ENCODE measurements at places on chromosomes 4 and X.

DNA sequence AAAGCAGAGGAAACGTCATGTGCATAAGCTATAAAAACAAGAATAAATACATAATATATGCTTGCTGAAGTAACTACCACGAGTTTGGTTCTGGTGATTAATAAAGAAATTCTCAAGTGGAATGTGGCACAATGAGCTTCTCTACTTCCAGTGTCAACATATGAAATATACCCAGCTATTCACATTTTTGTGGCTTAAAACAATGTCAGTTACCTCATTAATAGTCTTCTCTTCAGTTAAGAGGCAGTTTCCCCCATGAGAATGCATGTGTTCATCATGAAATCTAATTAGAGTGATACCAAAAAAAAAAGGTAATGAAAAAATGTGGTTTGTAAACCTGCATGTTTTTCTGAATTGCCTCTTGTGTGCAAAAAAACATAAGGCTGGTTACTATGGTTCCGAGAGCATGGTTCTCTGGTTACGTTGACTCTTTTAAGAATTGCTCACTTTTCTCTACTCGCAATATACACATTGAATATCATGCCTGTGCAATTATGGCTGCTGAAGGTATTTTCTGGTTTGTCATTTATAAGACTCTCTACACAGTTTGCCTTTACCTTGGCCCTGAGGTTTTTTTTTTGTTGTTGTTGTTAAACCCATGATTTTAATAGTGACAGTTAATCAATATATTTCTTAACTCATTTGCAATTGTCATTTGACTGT is 108.2 kb downstream of the PCDH7 start:
- DNase-seq = no peak

DNA sequence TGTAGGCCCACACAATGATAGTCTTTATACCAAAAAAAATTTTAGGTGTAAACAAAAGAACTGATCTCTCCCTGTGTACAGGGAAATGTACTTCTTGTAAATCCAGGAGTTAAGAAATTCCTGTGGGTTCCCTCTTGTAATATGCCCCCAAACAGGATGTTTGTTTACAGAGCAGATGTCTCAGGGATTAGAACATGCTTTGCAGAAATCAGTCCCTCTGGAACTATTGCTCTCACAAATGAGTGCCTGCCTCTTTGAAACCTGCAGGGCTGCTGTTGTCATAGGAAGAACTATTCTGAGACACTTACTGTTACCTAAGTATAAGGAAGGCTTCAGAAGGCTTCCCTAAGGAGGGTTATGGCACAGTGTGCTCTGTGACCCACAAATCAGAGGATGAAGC is 35.6 kb downstream of the PAK3 start:
- DNase-seq = no peak

- DNase-seq = no peak
Observed at GRCh38 chr4:127776620-127777019, 5.5 kb upstream of the HSPA4L start.

- DNase-seq = no peak
Observed at GRCh38 chr4:109998867-109999584, 86.3 kb downstream of the EGF start.

- DNase-seq = no peak
Observed at GRCh38 chr4:74486905-74487304, 42.0 kb downstream of the AREG start.

- DNase-seq = peak; percentile 30
Observed at GRCh38 chrX:139971394-139971749, 6.1 kb upstream of the CXorf66 start.

GRCh38 chr4:27198246-27198645 is 337.6 kb downstream of the STIM2 start:
- DNase-seq = no peak

DNA sequence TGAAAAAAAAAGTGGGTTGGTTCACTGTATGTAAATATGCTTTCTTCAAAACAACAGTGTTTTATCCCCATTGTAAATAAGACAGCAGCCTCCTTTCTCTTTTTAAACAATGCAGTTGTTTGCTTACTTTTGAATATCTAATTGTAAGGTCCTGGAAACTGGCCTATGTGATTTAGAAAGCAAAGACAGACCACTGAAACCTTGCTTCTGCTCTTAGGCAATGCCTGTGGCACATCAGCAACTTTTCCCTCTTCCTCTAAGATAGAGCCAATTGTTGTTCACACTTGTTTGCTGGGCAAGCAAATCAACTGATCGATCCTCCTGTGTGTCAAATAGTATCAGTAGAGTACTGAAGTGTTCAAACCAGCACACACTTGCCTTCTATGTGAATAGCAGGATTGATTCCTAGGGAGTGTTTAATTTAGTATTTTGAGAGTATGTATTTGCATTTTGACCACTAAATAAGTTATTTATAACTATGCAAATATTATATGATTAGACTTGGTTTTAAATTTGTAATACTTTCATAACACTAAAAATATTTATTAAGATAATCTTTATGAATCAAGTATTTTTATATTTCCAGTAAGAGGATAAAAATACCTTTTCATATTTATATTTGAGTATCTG is 55.4 kb upstream of the GRPR start:
- DNase-seq = no peak

DNA sequence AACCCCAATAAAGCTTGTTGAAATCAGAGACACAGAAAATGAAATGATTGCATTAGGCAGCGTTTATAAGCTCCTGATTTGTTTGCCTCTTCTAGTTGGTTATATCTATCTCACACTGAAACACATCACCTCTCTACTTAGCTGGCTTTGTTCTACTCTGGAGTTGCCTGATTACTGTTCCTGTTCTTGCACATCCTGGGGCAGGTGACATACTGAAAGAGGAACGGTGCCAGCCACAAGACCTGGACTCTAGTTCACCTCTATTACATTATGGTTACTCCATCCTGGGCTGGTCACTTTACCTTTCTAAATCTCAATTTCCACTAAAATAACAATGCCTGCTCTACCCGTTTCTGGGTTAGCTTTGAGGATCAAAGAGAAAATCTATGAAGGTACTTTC is 47.9 kb downstream of the TRIM2 start:
- DNase-seq = no peak

GRCh38 chr4:146916479-146917076 is 29.1 kb downstream of the TTC29 start:
- DNase-seq = no peak

GRCh38 chr4:154732669-154733068 is 11.1 kb upstream of the LRAT start:
- no peak for DNase-seq

DNA sequence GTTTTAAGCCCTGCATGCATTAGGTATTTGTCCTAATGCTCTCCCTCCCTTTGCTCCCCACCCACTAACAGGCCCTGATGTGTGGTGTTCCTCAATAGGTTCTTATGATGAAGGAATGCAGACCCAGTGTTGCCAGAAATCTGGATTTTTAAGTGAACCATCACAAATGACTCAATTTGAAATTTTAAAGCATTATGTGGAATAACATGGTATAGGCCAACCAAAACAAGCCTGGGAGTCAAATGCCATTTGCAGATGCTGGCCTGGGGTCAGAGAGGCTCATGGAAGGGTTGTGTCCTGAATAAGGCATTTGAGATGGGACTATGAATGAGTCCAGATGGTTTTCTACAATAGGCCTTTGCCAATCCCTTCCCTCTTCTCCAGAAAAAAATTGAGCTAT is 179.6 kb downstream of the SHROOM3 start:
- no peak for DNase-seq

DNA sequence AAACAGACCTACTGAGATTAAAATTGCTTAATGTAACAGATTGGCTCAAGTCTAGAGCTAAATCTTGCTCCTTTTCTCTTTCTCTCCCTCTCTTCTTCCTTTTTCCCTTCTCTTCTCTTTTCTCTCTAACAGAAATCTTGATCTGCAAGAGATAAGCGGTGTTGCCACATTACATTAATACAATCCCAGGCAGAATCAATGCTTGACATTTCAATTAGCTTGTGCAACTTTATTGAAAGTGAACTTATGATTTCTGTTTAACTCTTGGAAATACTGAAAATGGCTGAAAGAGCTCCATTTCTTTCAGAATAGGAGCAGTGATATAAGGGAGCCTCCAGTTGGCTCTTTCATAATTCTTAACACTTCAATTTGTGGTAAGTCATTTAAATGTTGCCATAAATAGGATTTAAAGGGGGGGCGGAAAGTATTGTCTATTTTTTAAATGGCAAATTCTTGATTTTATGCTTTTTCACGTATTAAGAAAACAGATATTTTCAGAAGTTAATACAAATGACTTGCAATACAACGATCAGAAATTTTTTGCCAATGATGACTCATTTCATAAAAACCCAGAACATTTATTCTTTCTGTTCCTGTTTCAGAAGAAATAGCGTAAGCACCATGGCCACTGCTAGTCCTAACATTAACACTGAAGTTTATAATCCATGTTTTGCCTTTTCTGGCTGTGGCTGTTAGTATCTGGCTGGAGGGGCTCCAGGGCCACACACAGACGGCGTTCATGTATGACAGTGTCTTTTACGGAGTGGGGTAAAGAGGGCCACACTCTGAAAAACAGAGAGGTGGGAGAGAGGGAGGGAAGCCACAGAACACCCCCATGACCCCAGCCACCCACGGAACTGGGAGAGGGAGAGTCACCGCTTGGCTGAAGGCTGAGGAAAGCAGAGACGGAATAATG is 115.7 kb upstream of the FAT1 start:
- DNase-seq = no peak

DNA sequence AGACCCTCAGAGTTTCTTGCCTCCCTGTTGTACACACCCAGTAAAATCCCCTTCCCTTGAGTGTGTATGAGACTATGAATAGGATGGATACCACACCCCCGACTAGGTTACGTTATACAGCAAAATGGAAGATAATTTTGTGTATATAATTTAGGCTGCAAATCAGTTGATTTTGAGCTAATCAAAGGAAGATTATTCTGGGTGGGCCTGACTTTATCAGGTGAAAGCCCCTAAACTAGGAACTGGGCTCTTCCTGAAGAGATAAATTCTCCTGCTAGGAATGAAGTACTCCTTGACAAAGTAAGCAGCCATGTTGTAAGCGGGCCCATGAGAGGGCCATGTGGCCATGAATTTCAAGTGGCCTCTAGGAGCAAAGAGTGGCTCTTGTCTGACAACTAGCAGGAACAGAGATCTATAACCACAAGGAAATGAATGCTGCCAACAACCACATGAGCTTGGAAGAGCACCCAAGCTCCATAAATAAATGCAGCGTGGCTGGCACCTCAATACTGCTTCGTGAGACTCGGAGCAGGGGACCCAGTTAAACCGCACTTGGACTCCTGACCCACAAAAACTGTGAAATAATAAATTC is 646.4 kb downstream of the IL1RAPL1 start:
- no peak for DNase-seq

DNA sequence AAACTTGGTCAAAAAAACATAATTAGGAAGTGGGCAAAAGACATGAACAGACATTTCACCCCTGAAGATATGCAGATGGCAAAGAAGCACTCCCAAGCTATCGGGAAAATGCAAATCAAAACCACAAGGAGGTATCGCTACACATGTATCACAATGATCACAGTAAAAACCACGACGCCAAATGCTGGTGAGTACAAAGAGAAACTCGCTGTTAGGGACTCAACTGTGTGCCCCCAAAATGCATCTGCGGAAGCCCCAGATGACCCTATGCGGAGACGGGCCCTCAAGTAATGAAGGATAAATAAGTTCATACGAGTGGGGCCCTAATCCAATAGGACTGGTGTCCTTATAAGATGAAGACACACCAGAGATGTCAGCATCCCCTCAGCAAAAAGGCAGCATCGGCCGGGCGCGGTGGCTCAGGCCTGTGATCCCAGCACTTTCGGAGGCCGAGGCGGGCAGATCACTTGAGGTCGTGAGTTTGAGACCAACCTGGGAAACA is 10.2 kb downstream of the GAK start:
- DNase-seq = no peak

All from ELF-1 (cell line).